ENCODE measurements at places on chromosomes 5 and 9. TPM values are rescaled to one million over a fixed set of nuclear protein-coding genes. Genes with fewer than 3 reads are reported as not detected.

DNA sequence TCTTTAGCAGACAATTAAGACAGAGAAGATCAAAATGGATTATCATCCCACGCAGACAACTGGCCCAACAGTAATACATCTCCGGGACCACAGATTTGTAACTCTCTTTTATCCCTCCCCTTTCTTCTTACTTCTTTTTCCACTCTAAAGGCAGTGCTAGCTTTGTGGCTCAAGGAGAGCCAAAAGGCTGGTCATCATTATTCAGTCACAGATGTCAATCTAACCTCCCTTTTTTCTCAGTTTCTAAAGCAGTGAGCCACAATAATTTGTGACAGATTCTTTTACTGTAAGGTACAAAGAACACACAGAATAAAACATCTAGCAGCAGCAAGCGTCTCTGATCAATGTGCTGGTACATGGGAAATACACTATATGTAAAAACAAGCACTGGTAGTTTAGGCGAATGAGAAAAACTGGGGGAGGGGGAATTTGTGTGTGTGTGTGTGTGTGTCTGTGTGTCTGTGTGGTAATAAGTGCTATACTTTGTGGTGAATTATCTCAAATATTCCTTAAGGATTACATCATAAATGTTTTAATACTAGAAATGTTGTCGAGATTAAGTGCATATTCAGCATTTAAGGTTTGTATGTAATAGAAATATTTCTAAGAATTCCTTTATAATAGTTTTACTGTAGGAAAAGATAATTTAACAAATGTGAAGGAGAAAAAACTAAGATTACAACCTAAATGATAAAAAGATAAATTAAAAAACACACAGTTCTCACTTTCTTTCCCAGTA lies 140.2 kb downstream of the DENND1A start:
- DNase-seq = no peak
- H3K4me1 ChIP-seq = no peaks in the 10 kb centered on the region
- H3K27me3 ChIP-seq = no peaks in the 10 kb centered on the region
- no peaks in the 10 kb centered on the region for H3K36me3 ChIP-seq
- H3K27ac ChIP-seq = no peak overlapping the region

ENTREP1 gene
- not detected for total RNA-seq

GRCh38 chr9:122144836-122145591 lies 14.6 kb downstream of the NDUFA8 start:
- H3K4me1 ChIP-seq = no peaks in the 10 kb centered on the region
- H3K4me3 ChIP-seq = no peak overlapping the region
- no peaks in the 10 kb centered on the region for H3K27me3 ChIP-seq
- no peak overlapping the region for H3K27ac ChIP-seq

DNA sequence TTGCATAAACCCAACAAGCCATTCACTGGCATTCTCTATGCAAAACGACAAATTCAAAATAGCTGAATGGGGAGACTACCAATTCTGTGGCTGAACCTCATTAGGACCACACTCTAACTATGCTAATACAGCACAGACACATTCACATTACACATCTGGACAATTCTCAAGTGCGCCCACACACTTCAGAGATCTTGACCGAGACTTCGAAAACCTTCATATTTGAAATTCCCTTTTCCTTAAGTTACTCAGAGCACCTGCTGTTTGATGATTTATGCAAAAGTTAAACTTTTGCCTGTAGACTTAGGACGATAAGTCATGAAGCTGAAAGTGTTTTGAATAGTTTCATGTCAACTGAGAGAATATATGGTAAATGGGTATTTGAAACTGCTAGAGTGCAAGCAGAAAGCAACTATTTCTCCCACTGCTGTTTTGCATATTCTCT lies 111.9 kb downstream of the FBN2 start:
- DNase-seq = no peak
- H3K4me1 ChIP-seq = no peaks in the 10 kb centered on the region
- no peak overlapping the region for H3K27ac ChIP-seq

GRCh38 chr5:16671208-16671607 lies 54.4 kb upstream of the RETREG1 start:
- H3K27me3 ChIP-seq = no peaks in the 10 kb centered on the region
- no peaks in the 10 kb centered on the region for H3K36me3 ChIP-seq
- no peak for DNase-seq
- H3K27ac ChIP-seq = no peak overlapping the region
- H3K4me3 ChIP-seq = no peak overlapping the region

DNA sequence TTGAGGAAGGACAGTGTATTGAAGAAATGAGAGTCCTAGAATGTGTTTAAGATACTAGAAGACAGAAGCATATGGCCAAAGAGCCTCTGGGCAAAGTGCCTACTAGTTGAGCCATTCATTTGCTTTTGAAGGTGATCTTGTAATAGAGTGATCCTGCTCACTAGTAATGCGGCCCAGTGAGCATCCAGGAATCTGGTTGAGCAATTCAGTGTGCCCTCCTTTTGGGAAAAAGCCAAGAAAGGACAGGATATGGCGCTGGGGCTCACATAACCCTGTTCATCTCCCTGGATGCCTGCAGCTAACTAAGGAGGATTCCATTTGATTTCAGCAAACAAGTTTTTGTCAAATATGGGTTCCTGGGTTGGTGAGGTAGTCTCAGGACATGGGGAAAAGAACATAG lies 16.3 kb downstream of the ADAM19 start:
- H3K4me1 ChIP-seq = peaks cover 85% of the 10 kb centered on the region
- H3K27me3 ChIP-seq = no peaks in the 10 kb centered on the region
- H3K36me3 ChIP-seq = peaks cover 78% of the 10 kb centered on the region

LCN15 gene
- total RNA-seq = not detected

DNA sequence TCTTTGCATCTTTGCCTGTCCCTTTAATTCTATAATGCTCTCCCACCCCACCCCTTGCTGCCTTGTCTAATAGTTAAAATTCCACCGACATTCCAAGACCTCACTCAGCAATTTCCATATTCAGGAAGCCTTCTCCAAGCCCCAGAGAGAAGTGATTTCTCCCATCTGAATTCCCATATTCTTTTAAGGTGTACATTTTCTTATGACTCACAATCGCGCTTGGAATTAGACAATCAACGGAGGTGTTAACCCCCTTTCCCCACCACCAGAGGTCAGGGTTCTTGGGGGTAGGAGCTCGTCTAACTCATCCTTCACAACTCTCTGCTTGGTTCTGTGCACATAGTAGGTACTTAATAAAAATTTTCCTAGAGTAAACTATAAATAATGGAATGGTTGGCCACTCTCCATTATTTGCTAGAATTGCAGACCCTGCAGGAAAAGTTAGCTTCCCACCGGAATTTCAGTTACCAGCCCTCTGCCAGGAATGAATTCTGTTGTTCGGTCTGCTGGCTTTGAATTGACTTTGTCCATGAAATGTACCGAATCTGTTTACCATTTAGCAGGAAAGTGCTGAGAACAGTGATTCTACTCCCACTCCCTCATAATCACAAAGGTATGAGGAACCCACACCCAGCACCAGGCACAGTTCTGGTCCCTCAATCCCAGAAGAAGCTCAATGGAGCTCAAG lies 5.0 kb downstream of the KCNIP1 start:
- H3K4me3 ChIP-seq = no peak overlapping the region
- no peak for DNase-seq
- peaks cover 32% of the 10 kb centered on the region for H3K27me3 ChIP-seq
- H3K27ac ChIP-seq = no peak overlapping the region

Measured in activated CD4-positive, alpha-beta T cell treated with anti-CD3 and anti-CD28 coated beads, Interleukin-2, amount 10 ng/mL, durations not matched to agents 7 days and 5 days (primary cell).